ENCODE measurements at places on chromosomes 1 and 21.

GRCh38 chr1:16014509-16015482 lies 3.0 kb downstream of the HSPB7 start:
- no peak for DNase-seq

GRCh38 chr1:243902100-243902499 lies 52.1 kb upstream of the AKT3 start:
- DNase-seq, result no peak

- DNase-seq, result no peak
These were observed 1.3 kb downstream of the SCYL3 start for GRCh38 chr1:169892176-169892926.

GRCh38 chr1:103371234-103371633 lies 154.3 kb upstream of the RNPC3 start:
- DNase-seq, result no peak

DNA sequence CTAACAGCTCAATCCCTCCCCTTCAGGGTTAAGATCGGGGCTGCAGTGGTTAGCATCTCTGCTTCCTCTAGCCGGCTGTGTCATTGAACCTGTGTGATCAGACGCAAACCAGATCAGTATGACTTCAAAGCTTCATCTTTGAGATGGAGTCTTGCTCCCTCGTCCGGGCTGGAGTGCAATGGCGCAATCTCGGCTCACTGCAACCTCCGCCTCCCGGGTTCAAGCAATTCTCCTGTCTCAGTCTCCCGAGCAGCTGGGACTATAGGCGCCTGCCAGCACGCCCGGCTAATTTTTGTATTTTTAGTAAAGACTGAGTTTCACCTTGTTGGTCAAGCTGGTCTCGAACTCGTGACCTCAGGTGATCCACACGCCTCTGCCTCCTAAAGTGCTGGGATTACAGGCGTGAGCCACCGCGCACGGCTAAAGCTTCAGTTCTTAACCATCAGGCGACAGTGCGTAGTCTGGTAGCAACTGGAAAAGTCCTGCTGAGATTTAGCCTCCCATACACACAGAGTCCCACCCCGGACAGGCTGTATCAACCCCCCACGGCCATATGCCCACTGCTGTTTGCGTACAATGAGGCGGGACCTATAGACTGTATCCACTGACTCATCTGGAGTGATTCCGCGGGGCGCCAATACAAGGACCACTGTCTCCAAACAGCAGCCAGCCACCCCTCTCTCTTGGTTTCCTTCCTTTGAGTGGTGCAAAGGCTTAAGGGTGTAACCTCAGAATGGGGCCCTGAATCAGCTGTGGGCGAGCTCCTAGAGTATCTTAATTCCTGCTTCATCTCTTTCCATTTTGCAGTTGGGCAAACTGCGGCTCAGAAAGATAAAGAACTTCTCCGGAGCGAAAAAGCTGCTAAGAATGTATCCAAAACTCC lies 23.3 kb downstream of the CELA3A start:
- peak; percentile 39 for DNase-seq

DNA sequence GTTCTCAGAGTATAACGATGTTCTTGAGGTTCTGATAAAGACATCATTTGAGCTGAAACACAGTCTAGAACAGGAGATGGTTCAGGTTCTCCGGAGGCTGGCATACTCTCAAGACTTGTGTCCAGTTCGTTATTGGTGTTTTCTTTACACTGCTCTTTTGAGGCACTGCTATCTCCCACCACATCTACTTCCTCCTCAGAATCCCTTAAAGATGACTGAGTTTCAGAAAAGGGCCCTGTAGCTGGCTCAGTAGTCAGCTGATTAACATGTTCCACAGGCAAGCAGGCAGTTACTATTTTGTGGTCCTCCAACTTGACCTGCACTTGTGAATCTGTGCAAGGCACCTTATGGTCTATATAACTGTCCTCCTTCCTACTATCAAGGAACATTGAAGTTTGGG lies 50.2 kb downstream of the ZZZ3 start:
- DNase-seq, result no peak

DNA sequence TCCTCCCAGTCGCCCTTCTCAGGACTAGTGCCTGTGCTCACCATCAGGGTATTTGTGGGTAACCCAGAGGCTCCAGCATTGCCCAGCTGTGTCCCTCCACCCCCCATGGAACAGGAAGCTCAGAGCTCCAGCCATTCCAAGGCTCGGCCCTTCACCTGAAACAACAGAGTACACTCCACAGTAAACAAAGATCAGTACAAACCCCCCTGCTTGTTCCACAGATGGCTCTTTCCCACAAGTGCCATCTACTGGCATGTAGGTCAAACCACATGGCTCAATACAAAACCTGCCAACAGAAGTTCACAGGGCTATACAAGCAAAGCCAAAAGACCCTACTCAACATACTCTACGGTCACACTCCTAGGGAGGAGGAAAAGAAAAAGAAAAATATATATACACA lies 258.7 kb downstream of the AGBL4 start:
- DNase-seq, result no peak

- DNase-seq, result no peak
These were observed 82.3 kb downstream of the NOTCH2 start for GRCh38 chr1:119987112-119987511.

GRCh38 chr21:26715116-26715515 lies 130.1 kb downstream of the ADAMTS1 start:
- DNase-seq, result no peak

DNA sequence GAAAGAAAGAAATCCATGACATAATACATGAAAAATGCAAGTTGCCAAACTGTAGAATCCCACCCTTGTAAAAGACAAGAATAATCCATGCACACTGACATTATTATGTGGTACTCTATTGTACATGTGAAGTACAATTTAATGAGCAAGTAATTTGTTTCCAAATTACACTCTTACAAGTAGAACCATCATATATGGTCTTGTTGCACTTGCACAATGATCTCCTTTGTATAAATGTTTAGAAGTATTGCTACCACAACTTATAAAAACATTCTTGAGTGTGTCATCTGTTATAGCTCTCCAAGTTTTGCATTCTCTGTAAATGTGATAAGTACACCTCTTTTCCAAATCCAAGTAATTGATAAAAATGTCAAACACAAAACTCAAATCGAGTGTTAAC lies 29.1 kb upstream of the ZNF281 start:
- DNase-seq, result no peak

GRCh38 chr1:230348386-230349019 lies 77.6 kb downstream of the PGBD5 start:
- no peak for DNase-seq

GRCh38 chr1:5798904-5799303 lies 193.3 kb downstream of the NPHP4 start:
- no peak for DNase-seq

DNA sequence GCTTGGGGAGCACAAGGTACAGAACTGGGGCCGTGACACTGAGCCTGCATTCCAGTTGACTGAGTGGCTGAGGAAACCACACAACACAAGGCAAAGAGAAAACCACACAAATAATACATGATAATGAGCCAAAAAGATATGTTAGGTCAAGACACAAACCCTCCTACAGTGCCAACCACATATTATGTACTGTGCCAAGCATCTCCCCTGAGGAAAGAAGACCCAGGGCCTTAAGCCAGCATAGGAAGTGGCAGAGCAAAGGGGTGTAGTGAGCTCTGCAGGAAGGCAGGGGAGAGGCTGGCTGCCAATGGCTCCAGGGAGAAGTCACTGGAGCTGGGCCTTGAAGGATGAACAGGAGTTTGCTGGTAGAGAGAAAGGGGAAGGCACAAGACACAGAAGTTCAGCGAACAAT lies 28.2 kb downstream of the CTNNBIP1 start:
- DNase-seq, result no peak

DNA sequence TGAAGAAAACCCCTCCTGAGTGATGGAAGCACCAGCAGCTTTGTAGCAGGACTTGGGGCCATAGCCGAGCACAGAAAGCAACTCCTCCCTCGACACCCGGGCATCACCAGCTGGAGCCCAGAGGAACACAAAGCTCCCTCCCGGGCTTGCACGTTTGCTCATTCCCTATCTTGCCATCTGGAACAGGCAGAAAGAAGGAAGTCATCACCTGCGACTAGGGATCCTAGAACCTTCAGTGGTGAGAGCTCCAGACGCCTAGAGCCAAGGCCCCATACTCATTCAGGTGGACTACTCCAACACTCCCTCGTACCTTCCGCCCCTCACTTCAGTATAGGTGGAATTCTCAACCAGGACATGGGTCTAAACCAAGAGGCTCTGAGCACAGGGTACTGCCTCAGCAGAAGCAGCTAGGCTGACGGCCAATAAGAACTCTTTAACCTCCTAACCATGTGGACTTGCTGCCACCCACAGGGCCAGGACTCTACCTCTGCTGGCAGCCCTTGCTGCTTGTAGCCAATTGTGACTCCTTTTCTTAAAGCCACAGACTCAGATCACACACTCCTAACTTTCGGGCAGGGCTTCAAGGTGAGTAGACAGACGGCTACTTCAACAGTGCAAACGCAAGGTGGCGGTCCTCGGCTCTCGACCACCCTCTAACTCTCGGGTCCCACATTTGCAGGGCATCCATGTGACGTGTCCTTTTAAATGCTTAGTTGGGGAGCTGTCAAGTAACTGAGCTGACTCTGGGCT lies 65.4 kb downstream of the NPHP4 start:
- no peak for DNase-seq

DNA sequence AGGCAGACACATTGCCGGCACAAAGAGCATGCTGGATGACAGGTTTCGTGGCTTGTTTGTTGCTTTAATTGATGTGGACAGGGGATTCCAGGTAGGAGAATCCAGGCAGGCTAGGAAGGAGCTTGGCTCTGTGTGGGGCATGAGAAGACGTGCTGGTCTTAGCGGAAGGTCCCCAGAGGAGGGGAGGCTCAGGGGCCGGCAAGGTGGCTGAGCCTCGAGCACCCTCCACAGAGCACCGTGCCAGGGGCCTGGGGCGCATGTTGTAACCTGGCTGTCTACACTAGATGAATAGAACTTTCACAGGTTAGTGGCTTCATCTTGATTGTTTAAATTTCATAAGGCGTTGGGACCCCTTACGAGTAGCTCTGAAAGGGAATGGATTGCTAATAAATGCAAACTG lies 223.1 kb downstream of the CAMTA1 start:
- no peak for DNase-seq

DNA sequence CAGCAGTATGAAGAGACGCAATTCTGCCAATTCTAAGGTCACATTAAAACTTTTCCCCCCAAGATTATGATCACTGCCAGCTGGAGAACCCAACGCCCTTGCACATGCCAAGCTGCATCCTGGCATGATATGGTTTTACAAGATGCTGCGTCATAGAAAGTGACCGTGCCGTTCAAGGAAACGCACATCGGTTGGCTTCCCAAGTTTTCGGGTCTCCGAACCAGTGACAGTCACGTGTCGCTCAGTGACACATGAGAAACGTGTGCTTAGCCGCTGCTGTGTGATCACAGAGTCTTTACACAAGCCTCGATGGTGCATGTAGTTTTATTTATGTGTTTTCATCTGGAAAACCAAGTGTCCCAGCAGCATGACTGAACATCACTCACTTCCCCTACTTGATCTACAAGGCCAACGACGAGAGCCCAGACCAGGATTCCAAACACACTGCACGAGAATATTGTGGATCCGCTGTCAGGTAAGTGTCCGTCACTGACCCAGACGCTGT lies 7.4 kb downstream of the SMIM1 start:
- DNase-seq, result no peak

GRCh38 chr1:170703591-170703990 lies 39.7 kb downstream of the PRRX1 start:
- DNase-seq, result no peak

- DNase-seq, result peak; percentile 74
These were observed at the start of gene LRRC8C for GRCh38 chr1:89632657-89633247. TSS of gene LRRC8C (plus strand) at chr1:89633120. CDS start at chr1:89686474, 53,354 bp downstream.

Measured in stimulated activated CD8-positive, alpha-beta memory T cell treated with anti-CD3 and anti-CD28 coated beads, Interleukin-7, amount 100 ng/mL, for 1 hour (primary cell).